ENCODE measurements at places on chromosomes 7 and 10. TPM values are rescaled to one million over a fixed set of nuclear protein-coding genes. Genes with fewer than 3 reads are reported as not detected.

The WDR86 gene
- total RNA-seq, result 10.2 TPM

The VPS41 gene
- 28.7 TPM for total RNA-seq

The KCP gene
- total RNA-seq, result 2.8 TPM

The CLRN3 gene
- not detected for total RNA-seq

The ALOX5 gene
- not detected for total RNA-seq

The ZNF488 gene
- total RNA-seq, result not detected

Measured in G401 (cell line).